Left cardiac atrium (tissue), 4 donors: ENCODE measurements at places on chromosomes 6 and 20. TPM values are rescaled to one million over a fixed set of nuclear protein-coding genes. Genes with fewer than 3 reads are reported as not detected.

Gene PGBD1
- 2.7 TPM for total RNA-seq

- no peak for DNase-seq
Measured at GRCh38 chr6:125809570-125810170, 18.9 kb downstream of the NCOA7 start.

Gene PTPRT
- 0.26 TPM for total RNA-seq

Gene MDFI
- total RNA-seq, result 9.2 TPM

DNA sequence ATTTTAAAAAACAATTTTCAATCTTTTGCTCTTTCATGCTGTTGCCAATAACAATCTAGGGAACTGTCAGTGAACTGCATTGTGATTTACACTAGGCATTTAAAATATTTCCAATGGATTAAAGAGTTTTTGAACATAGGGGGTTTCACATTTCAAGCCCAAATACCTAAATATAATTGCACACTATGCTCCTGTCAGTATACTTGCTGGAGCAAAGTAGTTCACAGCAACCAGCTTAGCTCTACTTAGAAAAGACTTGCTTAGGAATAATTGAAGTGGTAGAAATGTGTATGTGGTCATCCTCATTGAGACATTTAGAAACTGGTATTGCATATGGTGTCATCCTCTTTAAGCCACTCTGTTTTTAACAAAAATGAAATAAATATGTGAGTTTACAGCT, 41.7 kb upstream of the REV3L start:
- no peak for DNase-seq

Gene GSTA3
- total RNA-seq, result not detected

DNA sequence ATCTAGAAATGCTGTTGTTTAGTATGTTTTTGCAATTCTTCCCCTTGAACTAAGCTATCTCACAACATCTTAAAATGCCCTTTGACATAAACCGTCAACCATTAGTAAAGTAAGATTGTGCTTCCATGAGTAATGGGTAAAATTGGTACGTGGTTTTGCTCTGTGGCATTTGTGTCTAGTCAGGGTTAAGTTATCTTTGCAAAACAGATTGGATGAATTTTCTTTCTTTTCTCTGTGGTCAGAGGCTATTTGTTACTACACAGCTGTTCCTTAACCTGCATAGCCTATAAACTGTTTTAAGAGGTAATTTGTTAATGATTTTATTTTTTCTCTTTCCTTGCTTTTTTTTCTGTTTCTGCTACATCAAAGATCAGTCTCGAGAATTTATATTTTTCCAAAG, 75.4 kb downstream of the RPP40 start:
- no peak for DNase-seq

- no peak for DNase-seq
Measured at GRCh38 chr20:60960500-60960899, 291.6 kb upstream of the CDH4 start.

Gene UNC5CL
- total RNA-seq, result 0.27 TPM

DNA sequence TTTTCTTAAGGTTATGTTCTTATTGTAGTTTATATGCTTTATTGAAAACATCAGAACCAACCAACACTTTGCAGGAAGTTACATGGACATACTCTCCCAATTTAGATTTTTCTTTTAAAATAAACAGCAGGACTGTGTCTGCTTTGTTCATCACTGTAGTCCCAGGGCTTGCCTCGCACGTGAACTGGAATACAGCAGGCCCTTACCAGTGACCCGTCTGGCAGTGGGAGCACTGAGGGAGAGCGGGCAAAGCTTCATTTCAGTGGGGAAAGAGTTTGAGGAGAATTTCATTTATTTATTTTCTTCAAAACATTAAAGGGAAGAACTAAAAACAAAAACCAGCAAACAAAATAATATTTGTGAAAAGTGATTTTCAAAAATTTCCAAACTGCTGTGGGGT, 230.8 kb downstream of the PAX1 start:
- DNase-seq, result no peak

- DNase-seq, result no peak
Measured at GRCh38 chr6:161367472-161367871, 93.6 kb upstream of the AGPAT4 start.

DNA sequence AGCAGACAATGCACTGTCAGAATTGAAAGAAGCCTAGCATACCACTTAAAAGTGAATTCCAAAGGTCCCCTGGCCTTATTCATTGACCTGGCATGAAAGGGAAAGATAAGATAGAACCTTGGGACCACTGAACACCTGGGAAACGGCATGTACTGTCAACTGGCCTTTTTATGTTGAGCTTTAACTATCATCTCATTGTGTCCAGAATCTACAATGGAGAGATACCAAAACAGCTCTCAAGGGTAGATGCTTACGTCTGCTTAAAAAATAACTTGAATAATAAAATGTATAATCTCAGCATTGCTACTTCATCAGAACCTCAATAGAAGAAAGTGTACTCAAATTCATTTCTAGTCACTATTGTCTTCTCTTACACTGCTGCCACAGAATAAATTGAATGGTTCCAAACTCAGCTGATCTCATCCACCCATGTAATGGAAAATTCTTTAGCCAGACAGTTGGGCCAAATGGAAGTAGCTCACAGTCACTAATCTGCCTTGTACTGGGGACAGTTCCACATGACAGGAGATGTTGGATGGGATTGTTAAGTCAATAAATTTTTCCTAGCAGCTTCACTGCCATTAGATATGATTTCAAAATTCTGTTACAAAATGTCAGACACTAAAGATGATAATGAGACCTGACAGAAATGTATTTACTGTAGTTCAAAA, 93.8 kb downstream of the MLIP start:
- no peak for DNase-seq

GRCh38 chr20:31981784-31982183, 13.8 kb downstream of the XKR7 start:
- no peak for DNase-seq

GRCh38 chr20:39042279-39043150, 80.4 kb downstream of the DHX35 start:
- no peak for DNase-seq

- no peak for DNase-seq
Measured at GRCh38 chr6:3457710-3458602, 1.1 kb upstream of the SLC22A23 start.

Gene PRR18
- total RNA-seq, result 0.26 TPM

Gene GABRR1
- total RNA-seq, result not detected

Gene SASH1
- 36.2 TPM for total RNA-seq

Gene VSTM2L
- total RNA-seq, result 139 TPM

DNA sequence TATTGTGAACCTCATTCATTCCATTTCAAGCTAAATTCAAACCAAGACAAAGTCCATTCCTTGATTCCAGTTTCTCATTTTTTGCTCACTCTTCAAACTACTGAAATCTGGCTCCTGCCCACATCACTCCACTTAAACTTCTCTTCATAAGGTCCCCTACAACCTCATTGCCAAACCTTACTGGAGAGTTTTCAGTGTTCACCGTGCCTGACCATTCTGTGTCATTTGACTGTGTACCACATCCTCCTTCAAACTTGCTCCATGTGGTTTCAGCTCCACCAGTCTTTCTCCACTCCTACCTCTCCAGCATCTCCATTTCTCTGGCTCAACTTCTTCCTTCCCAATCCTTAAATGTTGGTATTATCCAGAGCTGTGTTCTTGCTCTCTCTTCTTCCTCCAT, 38.5 kb upstream of the TAB2 start:
- no peak for DNase-seq

GRCh38 chr6:76702187-76702586, 629.7 kb upstream of the IMPG1 start:
- DNase-seq, result no peak

Gene SESN1
- total RNA-seq, result 22.4 TPM

- no peak for DNase-seq
Measured at GRCh38 chr6:77383026-77383425, 80.3 kb downstream of the HTR1B start.

Gene ZNF217
- 15.8 TPM for total RNA-seq

DNA sequence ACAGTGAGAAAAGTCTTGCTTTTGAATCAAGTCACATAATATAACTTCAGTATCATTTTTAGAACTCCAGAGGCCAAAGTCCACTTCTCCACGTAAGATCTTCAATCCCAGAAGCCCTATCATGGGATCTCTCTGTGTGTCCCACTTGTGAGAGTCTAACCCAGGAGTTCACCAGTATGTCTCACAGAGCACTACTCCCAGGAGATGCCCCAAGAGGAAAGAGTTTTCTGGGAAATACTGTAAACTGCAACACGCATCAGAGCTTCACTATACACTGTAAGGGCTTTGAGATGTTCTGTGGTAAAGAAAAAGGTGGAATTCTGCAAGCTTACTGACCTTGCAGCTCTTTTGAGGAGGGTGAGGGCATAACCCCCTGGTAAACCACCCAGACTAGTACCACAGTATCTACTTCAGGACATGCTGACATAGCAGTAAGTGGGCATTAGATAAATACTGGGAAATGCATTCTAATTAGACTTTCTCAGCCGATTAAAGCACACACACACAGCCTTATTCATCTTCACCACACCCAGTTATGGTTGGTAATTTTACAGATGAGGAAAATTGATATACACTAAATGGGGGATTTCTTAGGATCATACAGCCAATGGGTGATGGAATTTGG, 12.3 kb downstream of the DCBLD1 start:
- DNase-seq, result no peak

- no peak for DNase-seq
Measured at GRCh38 chr6:101294051-101294638, 99.4 kb upstream of the GRIK2 start.

DNA sequence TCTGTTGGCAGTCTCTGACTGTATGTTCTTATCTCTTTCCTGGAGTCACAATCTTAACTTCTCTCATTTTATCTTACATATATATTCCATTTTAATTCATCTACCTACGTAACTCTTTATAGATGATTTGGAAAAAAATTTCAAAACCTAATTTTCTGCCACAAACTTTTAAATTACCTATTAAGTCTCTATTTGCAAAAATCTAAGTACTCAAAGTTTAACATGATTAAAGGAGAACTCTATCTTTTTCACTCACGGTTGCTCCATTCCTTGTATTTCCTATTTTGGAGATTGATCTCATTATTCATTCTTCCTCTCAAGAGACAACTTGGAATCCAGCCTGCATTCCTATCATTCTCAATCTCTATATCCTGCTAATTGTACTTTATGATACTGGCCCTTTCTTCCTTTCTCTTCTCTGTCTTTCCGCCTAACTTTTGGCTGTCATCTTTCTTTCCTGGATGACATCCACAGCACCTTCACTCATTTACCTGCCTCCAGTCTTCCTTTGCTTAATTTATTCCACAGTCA, 1071.1 kb upstream of the CITED2 start:
- DNase-seq, result no peak

GRCh38 chr6:2793534-2794151, 28.4 kb downstream of the WRNIP1 start:
- DNase-seq, result no peak

- DNase-seq, result peak; percentile 60
Measured at GRCh38 chr6:14476793-14477531, 359.4 kb downstream of the CD83 start.

GRCh38 chr6:152244998-152245630, 392.0 kb downstream of the SYNE1 start:
- no peak for DNase-seq

Gene ISM1
- total RNA-seq, result 2.2 TPM
